ENCODE measurements at places on chromosomes 1 and 21.

DNA sequence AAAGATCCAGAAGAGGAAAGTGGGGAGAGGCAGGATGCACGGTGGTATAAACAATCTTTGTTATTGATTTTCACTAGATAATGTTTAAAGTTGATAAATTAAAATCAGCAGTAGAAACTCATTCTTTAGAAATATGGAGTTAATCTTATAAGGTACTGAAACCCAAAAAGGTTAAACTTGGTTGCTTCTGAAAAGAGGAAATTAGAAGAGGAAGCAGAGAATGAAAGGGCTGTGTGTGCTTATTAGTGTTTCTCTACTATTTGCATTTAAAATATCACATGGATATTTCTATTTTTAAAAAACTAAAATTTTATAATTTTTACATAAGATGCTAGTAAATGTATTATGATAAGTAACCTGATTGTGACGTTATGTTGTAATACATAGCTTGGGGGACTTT, 24.4 kb downstream of the C1orf141 start:
- DNase-seq, result no peak

- DNase-seq, result no peak
Observed at GRCh38 chr1:9845914-9846313, 22.1 kb upstream of the CLSTN1 start.

DNA sequence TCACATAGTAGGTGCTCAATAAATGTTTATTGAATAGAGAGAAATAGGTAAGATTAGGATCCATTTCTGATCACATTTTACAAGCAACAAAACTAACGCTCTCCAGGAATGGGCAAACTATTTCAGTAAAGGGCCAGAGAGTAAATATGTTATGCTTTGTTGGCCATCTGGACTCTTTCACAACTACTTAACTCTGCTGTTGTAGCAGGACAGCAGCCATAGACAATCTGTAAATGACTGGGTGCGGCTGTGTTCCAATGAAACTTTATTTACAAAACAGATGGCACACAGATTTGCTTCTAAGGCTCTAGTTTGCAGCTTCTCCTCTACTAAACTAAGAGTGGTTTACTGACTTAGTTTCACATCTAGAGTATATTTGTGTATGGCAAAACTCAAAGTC, 83.0 kb upstream of the BACH1 start:
- DNase-seq, result peak; percentile 84

DNA sequence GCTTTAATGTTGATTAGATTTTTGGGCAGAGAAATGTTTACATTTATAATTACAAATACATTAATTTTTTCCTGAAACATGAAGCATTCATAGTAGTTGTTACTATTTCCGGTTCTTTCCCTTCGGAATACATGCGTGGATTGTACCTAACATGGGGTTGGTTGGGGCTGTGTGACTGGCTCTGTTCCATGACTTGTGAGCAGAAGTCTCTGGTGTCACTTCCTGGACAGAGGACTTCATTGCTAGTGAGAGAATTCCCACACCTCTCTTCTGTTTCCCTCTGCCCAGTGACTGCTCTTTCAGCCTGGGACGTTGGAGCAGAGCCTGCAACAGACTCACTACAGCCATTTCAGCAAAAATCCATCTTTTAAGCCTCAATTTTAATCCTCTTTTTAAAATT, 231.4 kb downstream of the GRIK1 start:
- DNase-seq, result no peak

- no peak for DNase-seq
Observed at GRCh38 chr1:53015508-53015860, 46.5 kb upstream of the PODN start.

- DNase-seq, result no peak
Observed at GRCh38 chr1:194341587-194341986, 1155.2 kb upstream of the B3GALT2 start.

GRCh38 chr1:66626261-66626660, 92.3 kb downstream of the SGIP1 start:
- DNase-seq, result no peak

DNA sequence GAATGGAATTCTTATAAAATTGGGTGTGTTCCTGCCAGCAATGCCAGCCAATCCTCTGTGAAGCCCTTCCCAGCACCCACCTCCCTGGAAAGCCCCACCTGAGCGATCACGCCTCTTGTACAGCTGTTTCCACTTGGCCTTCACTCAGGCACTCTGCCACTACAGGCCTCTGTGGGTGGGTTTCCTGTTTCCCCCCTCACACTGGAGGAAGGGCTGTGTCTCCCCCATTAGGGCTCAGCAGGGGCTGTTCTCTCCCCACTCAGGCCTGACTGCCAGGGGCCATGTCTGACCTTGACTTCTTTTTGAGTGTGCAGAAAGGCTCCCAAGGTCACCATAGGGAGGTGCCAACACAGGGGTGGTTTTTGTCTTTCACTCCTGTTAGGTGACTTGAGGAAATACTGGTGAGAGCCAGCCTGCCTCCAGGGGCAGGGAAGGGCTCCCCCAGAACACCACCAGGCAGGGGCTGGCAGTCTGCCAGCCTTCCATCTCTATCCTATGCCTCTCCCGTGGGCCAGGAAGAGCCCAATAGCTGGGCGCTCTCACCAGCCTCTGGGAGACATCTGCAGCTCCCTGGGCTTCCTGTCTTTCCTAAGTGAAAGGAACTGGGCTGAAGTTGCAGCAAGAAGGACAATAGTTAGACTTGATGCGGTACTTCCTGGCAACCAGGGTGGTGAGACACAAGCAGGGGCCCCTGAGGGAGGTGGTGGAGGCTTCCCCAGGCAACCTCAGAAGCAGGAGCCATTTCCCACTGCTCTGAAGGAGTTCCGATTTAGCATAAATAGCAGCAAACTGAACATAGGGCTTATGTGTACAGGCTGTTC, 49.1 kb downstream of the ELK4 start:
- DNase-seq, result no peak

DNA sequence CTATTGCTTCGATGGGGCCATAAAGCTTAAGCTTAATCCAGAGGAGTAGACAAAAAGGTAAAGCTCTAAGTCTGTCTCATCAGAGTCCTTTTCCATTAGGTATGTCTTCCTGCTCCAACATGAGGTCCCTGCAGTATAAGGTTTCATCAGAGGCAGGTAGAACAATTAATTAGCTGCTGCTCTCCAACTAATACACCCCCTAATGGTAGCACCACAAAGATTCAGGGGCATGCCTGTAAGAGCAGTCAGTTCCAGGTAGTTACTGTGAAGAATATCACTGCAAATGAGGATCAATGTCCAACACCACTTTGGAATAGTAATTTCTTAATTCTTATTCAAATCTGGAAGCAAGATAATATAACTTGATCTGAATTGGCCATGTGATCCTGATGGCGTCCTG, 160.3 kb upstream of the ESRRG start:
- no peak for DNase-seq

GRCh38 chr1:239930686-239931262, 160.9 kb upstream of the FMN2 start:
- DNase-seq, result no peak

DNA sequence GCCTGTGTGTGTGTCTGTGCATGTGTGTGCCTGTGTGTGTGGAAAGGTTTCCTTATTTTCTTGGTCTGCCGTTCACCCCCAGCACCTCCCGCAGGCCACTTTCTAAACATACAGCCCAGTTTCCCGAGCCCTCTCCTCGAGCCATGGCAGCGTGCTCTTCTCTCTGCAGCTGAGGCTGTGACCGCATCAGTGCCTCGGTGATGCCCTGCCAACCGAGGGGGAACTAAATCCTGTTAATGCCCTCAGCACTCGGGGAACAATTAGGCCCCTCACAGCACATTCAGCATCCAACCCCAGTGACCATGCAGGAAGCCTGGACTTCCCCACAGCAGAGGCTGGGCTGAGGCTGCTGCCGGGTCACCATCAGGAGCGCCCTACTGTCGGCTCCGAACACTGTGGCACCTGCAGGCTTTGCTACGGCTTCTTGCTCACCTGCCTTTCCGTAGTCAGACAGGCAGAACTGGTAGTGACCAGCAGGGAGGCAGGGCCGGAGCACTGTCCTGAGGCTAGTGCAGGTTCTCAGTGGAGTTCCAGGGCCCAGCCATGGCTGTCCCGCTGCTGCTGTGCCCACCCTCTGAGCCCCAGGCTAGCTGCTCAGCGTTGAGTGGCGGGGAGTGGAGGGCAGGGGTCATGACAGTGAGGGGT, 8.1 kb downstream of the GPR137B start:
- DNase-seq, result no peak

- DNase-seq, result no peak
Observed at GRCh38 chr1:44853201-44853600, 10.1 kb upstream of the PTCH2 start.

GRCh38 chr21:29091033-29091432, 17.6 kb upstream of the CCT8 start:
- peak; percentile 80 for DNase-seq

- DNase-seq, result no peak
Observed at GRCh38 chr1:108000184-108000583, 35.2 kb upstream of the VAV3 start.

DNA sequence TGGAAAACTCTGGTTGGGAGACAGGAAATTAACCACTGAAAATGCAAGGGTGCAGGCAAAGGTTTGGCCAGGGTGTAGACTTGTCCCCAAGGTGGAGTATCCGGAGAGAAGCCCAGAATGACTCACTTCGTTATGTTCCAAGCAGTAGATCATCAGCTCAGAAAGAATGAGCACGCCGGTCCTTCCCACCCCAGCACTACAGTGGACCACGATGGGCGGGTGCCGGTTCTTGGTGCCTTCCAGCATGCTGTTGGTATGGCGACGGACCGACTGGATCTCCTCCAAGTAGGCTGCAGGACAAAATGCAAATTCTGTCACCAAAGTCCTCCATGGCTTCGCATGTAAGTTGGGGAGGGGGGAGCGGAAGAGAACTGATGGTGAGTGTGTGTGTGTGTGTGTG, 83.4 kb downstream of the SMYD2 start:
- no peak for DNase-seq

GRCh38 chr1:208235356-208235981, 8.7 kb downstream of the PLXNA2 start:
- DNase-seq, result no peak

- no peak for DNase-seq
Observed at GRCh38 chr1:40303051-40303771, 13.9 kb downstream of the COL9A2 start.

GRCh38 chr1:157403203-157403602, 149.1 kb downstream of the FCRL5 start:
- DNase-seq, result no peak
